ENCODE measurements at places on chromosomes 2 and 18.

GRCh38 chr2:10760794-10761504 lies 39.5 kb downstream of the ATP6V1C2 start:
- DNase-seq = no peak

DNA sequence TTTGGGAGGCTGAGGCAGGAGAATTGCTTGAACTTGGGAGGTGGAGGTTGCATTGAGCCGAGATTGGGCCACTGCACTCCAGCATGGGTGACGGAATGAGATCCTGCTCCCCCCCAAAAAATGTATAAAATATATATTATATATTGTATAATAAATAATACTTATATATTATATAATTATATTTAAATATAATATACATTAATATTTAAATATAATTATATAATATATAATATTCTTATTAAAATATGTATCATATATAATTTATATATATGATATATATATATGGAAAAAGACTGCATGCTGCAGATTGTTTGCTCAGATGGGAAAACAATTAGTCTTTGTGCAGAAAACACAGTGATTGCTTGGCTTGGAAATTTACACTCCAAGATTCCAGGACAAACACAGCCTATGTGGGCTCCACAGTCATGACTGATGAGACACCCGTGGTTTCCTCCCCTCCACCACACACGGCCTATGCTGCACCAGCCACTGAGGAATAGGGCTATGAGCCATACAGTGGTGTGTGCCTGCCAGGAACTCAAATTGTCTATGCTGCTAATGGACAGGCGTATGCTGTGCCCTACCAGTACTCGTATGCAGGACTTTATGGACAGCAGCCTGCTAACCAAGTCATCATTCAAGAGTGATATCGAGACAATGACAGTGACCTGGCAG lies 30.0 kb downstream of the PMAIP1 start:
- DNase-seq = peak; percentile 51

GRCh38 chr2:31023541-31023940 lies 114.7 kb downstream of the GALNT14 start:
- DNase-seq = no peak

GRCh38 chr2:96204836-96205624 lies 3.6 kb downstream of the STARD7 start:
- no peak for DNase-seq

DNA sequence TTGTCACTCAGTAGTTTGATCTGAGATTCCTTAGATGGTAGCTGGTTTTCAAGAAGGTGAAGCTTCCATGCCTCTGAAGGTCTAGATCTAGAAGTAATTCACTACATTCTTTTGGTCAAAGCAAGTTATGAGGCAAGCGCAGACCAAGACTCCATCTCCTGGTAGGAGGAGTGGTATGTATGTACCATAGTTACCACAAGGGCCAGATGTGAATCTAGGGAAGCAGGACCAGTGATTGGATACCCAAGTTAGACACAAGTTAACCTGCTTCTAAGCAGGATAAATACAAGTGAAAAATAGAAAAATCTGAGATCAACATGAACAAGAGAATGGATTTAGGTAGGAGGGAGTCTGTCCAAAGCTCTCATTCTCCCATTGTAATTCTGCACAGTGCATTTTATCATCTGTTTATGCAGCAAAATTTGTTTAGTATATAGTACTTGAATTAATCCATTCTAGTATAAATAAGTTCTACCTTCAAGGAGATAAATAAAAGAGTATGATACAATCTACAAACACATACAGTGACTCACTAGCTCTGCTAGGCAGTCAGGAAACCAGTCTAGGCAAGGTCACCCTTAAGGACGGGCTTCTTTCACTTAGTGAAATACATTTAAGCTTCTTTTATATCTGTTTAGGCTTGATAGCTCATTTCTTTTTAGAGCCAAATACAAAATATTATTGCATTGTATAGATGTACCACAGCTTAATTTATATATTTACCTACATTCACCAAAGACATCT lies 14.2 kb upstream of the DOCK10 start:
- peak; percentile 71 for DNase-seq

All from ELR (cell line).